ENCODE measurements at places on chromosomes 11 and 22. TPM values are rescaled to one million over a fixed set of nuclear protein-coding genes. Genes with fewer than 3 reads are reported as not detected.

Gene BDNF
- total RNA-seq: 1.6 TPM

Gene NXPE1
- not detected for total RNA-seq

Gene JHY
- total RNA-seq: 4.4 TPM

Gene TMEM191C
- total RNA-seq: 1.2 TPM

Gene ACR
- total RNA-seq: 0.76 TPM

Gene PGA5
- not detected for total RNA-seq

Gene PRR33
- total RNA-seq: not detected

Gene OR4A16
- not detected for total RNA-seq

Gene TMEM223
- total RNA-seq: 16.8 TPM

Gene PRAME
- 0.15 TPM for total RNA-seq

Gene CASP5
- not detected for total RNA-seq

Gene PRODH
- 1.0 TPM for total RNA-seq

Gene SLC43A3
- 32.8 TPM for total RNA-seq

Gene MACROD1
- total RNA-seq: 26.0 TPM

- DNase-seq: no peak
These were observed 7.5 kb downstream of the CFL1 start for GRCh38 chr11:65850217-65851082.

GRCh38 chr22:38689651-38690050 is 7.9 kb downstream of the TOMM22 start:
- DNase-seq: no peak

DNA sequence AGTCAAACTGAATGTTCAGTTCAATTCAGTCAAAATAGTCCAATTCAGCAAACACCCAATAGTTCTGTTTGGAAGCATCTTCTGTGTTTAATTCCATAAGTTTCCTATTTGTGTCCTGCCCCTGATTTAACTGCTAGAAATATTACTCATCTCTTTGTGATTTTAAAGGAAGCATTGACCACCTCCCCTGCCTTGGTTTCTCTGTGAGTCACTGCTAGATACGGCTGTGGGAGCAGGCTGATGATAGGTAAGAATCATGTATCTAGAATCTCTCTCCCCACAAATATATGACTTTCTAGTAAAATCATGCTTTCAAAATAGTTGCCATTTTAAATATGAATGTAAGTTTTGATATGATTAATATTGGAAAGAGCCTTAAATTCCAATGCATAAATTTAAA is 888.5 kb downstream of the NTM start:
- no peak for DNase-seq

GRCh38 chr11:69734367-69734766 is 30.5 kb upstream of the FGF19 start:
- no peak for DNase-seq

GRCh38 chr22:46067159-46068111 is 82.9 kb upstream of the PPARA start:
- DNase-seq: no peak

- no peak for DNase-seq
These were observed 2.4 kb upstream of the GDPD5 start for GRCh38 chr11:75527938-75528735.

- DNase-seq: no peak
These were observed 26.1 kb upstream of the MGAT3 start for GRCh38 chr22:39430576-39431150.

DNA sequence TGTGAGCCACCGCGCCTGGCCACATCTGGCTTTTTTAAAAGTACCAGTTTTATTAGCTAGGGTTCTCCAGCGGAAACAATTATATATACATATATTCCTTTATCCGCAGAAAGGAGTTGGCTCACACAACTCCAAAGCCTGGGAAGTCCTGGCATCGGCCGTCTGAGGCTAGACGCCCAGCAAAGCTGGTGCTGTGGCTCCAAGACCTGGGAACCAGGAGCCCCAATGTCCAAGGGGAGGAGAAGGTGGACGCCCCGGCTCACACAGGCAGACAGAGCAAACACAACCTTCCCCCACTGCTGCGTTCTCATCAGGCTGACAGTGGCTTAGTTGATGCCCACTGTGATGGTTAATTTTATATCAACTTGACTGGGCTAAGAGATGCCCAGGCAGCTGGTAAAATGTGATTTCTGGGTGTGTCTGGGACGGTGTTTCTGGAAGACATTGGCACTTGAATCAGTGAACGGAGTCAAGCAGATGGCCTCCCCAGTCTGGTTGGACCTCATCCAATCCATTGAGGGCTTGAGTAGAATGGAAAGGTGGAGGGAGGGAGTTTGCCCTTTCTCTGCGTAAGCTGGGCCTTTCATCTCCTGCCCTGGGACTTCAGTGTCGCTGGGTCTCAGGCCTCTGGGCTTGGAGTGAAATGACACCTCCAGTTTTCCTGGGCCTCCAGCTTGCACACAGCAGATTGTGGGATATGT is 904.4 kb downstream of the BRD1 start:
- no peak for DNase-seq

DNA sequence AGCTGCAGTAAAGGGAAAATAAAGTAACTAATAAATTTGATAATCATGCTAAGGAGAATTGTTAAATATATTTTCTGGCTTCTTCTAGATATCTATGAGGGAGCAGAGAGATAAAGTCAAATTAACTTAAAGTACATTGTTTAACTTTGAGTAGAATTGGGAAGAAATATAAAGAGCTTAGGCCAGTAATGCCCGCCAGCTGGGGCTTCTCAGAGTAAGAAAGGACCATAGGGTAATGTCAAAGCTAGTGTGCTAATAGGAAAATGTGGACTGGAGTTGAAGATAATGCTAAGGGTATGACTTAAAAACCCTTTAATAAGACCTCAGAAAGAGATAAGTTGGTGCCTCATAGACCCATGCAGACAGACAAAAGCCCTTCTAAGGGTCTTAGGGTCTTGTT is 411.6 kb upstream of the ANO3 start:
- no peak for DNase-seq

DNA sequence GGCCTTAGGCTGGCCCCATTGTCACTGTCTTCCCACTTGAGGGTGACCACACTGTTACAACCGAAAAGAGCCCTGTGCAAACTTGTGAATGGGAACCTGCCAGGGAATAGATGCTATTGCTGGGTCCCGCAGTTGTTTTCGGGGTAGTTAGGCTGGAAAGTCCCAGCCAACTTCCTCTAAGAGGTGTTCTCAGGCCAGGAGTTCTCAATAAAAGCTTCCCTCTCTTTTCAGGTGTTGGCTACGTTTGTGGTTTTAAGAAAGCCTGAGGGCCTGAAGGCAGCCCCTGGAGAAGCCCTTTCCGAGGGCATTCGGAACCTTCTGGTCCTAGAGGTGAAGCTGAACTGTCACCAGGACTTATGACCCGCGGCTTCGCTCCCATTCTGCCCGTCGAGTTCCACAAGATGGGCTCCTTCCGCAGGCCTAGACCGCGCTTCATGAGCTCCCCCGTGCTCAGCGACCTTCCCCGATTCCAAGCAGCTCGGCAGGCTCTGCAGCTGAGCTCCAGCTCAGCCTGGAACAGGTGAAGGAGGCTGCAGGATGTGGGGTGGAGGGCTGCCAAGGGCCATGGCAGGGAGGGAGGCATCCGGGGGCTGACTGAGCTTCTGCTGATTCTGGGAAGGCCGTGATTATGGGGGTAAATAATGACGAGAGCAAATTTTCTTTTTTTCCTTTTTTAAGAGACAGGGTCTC is 104.8 kb downstream of the PRR5L start:
- DNase-seq: no peak

GRCh38 chr11:11413776-11414175 is 60.7 kb upstream of the CSNK2A3 start:
- DNase-seq: no peak

- no peak for DNase-seq
These were observed 1077.9 kb downstream of the DLG2 start for GRCh38 chr11:84549217-84549616.

GRCh38 chr11:70038034-70038834 is 39.9 kb upstream of the ANO1 start:
- no peak for DNase-seq

- no peak for DNase-seq
These were observed 8.4 kb downstream of the DAGLA start for GRCh38 chr11:61688365-61689163.

DNA sequence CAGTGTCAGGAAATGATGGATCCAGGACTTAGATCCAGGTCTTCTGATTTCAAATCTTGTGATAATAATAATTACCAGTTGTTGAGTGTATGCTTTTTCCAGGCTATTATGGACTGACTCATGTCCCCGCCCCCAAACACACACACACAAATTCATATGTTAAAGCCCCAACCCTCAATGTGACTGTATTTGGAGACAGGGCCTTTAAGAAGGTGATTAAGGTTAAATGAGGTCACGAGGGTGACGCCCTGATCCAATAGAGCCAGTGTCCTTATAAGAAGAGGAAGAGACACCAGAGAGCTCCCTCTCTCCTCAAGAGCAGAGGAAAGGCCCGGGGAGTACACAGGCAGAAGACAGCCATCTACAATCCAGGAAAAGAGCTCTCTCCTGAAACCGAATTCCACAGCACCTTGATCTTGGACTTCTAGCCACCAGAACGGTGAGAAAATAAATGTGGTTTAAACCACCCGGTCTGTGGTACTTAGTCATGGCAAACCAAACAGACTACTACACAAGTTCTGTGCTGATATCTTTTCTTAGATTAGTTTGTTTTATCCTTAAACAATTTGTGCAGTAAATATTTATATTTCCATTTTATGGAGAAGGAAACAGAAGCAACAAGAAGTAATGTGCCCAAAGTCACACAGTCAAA is 8.2 kb downstream of the TMPRSS5 start:
- no peak for DNase-seq

- DNase-seq: no peak
These were observed 12.7 kb upstream of the MYO18B start for GRCh38 chr22:25729016-25729995.

- DNase-seq: no peak
These were observed 38.9 kb upstream of the NTM start for GRCh38 chr11:131331546-131331945.

DNA sequence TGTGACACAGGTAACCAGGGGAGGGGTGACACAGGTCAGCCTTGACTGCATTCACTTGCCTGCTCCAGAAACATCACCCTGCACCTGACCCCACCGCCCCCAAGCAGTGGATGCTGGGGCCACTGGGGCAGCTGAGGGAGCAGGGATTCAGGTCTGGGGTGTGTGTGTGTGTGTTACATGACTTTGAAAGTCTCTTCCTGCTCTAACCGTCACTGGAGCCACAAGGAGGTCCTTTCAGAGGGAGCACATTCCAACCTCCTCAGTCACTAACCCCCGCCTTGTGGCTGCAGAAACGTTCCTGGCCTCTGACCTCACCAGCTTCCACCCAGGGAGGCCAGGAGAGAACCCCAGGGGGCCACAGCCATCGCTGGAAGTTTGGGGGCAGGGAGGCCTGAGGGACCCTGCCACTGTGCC is 2.9 kb upstream of the FOSL1 start:
- no peak for DNase-seq

- no peak for DNase-seq
These were observed 379.3 kb downstream of the OPCML start for GRCh38 chr11:133153031-133153430.

DNA sequence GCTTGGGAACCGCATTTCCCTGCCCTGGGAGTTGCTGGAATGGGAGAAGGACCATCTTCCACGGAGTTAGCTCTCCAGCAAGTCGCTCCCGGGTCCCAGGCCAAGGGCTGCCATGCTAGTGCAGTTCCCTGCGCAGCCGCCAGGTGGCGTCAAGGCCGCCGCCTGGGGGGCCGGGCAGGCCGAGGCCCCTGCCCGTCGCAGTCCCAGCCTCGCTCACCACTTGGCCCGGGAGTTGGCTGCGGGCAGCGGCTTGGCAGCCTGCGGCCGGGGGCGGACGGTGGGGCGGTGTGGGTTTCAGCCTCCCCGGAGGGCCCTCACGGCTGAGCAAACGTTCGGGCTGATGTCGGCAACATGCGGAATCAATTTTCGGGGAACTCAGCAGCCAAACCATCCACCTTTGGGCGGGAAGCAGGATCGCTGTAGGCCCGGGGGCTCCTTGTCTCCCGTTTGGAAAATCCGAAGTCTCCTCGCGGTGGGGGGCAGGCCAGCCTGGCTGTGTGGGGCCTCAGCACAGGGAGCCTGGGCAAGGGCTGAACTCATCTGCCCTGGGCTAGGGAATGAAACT is 415.1 kb downstream of the SOX6 start:
- no peak for DNase-seq

GRCh38 chr11:57219021-57219627 is 17.9 kb downstream of the APLNR start:
- no peak for DNase-seq

DNA sequence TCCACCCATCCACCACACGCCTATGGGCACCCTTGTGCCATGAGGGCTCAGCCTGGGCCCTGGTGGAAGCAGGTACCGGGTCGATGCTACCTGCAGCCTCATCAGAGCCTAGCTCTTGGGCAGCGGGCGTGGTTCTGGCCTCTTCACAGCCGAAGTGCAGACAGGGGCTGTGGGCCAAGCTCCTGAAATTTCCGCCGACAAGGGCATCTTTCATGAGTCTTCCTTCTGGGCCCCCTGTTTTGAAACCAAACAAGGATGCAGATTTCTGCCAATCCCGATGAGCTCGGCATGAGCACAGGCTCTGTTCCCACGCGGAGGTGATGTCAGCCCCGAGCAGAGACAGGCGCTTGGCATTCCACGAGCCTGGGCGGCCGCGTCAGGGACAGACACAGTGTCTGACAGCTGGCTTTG is 22.6 kb upstream of the MGAT3 start:
- DNase-seq: no peak

GRCh38 chr22:32932176-32932575 is 126.0 kb downstream of the SYN3 start:
- DNase-seq: no peak

GRCh38 chr11:122634501-122634900 is 21.0 kb upstream of the UBASH3B start:
- DNase-seq: no peak

- DNase-seq: no peak
These were observed 125.6 kb downstream of the APIP start for GRCh38 chr11:34790620-34791019.

GRCh38 chr11:48049036-48049435 is 68.7 kb downstream of the PTPRJ start:
- DNase-seq: no peak

GRCh38 chr11:2293984-2294925 is 7.5 kb downstream of the C11orf21 start:
- no peak for DNase-seq

DNA sequence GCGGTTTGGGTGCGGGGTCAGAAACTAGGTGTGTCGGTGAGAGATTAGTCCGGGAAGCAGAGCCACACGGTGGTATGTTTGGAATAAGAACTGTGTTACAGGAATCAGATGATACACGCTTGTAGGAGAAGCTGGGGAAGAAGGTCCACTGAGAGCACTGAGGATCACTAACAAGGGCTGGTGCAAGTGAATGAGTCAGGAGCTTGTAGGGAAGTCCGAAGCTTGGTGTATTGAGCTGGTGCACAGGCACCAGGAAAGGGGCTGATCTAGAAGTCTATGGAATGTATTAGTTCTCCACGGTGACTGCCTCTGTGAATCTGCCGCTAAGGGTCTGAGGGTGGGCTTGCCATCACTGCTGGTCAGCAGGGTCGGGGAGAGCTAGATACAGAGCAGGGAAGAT is 18.8 kb upstream of the GRK3 start:
- DNase-seq: no peak

GRCh38 chr22:42805998-42806830 is 50.9 kb downstream of the ARFGAP3 start:
- DNase-seq: no peak

- DNase-seq: no peak
These were observed 123.6 kb downstream of the ARL14EP start for GRCh38 chr11:30446520-30446919.

All from glomerular endothelial cell (primary cell).